ENCODE measurements at places on chromosomes 13 and 19.

GRCh38 chr19:40438284-40438683 lies 5.9 kb downstream of the SERTAD3 start:
- no peak for DNase-seq

GRCh38 chr13:72983085-72983768 lies 75.6 kb upstream of the KLF5 start:
- no peak for DNase-seq

- DNase-seq: peak; percentile 16
Measured at GRCh38 chr13:105902396-105902795, 633.1 kb downstream of the EFNB2 start.

GRCh38 chr13:84606616-84607015 lies 724.3 kb upstream of the SLITRK1 start:
- DNase-seq: no peak

DNA sequence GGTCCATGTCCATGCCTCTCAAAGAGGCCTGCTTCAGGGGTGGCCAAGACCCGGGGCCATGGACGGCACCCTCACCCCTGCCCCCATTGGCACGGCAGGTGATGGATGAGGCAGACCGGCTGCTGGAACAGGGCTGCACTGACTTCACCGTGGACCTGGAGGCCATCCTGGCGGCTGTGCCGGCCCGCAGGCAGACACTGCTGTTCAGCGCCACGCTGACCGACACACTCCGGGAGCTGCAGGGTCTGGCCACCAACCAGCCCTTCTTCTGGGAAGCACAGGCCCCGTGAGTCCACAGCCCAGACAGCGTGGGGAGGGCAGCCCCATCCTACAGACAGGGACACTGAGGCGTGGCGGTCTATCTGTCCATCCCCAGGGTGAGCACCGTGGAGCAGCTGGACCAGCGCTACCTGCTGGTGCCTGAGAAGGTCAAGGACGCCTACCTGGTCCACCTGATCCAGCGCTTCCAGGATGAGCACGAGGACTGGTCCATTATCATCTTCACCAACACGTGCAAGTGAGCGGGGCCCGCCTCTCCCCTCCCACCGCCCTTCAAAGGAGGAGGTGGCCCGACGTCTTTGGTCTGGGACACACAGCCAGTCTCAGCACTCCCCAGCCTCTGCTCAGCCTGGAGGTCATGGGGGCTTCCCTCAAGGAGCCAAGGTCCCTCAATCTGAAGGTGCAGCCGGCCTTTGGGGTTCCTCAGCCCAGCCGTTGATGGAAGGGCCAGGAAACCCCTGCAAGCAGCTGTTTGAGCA lies 2.9 kb downstream of the DDX49 start:
- DNase-seq: no peak

GRCh38 chr13:20148501-20149183 lies 12.2 kb downstream of the GJA3 start:
- no peak for DNase-seq
